Pons (tissue), 1 donor: ENCODE measurements at places on chromosomes 12 and 14.

DNA sequence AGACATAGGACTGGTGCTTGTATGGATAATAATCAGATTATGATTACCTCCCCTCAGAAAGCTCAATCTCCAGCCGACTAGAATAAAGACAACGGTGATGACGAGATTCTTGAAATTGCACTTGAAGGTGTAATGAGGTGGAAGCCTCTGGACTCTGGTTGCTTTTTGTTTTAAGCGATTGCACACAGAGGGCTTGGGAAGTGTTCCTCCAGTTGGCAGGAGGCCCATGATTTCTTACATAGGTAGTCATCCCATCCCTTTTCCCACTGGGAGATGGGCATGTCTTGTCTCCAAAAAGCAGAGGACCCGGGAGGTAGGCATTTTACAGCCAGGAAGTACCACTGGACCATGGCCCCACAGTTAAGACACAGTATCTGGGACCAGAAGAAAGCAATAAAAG is 165.7 kb upstream of the FKBP4 start:
- DNase-seq: no peak

DNA sequence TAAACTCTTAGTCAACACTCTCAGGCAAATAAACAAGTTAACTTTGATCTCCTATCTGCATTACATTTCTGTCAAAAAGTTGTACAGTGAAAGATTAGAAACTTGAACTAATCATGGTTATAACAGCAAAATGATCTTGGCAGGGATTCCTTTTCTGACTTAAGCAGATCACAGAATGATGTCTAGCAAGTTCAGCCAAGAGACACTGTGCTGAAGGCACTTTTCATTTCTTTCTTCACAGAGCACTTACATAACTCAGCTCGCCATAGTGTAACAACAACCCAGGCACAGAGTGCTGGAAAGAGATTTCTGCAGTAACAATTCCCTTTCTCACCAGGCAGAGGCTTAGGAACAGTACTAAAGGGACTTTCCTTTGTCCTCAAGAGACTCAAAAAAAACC is 19.6 kb upstream of the CSRP2 start:
- no peak for DNase-seq

- no peak for DNase-seq
Measured at GRCh38 chr12:83313322-83313721, 626.6 kb downstream of the TMTC2 start.

DNA sequence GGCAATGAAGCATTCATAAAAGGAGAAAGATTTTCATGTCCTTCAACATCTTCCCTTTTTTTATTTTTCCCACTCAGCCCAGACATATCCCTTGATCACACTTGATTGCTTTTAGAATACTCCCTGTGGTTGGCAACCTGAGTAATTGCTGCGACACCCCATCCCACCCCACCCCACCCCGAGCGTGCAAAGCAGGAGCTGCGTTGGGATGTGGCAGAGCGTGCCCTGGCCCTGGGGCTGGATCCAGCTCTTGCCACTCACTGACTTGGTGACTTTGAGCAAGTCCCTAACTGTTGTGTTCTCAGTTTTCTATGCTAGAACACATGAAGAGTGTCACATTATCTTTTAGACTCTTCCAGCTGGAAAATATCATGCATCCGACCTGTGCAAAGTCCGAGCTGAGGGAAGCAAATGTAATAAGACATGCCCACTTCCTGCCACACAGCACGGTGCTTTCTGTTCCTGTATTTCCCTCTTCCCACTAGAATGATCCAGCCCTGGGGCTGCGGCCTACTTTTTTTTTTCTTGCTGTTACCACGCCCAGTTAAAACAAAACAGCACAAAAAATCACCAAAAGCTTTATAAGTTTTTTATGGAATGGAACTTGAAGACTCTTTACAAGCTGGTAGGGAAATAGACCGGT is 4.0 kb downstream of the ASCL4 start:
- DNase-seq: peak; percentile 36

- DNase-seq: no peak
Measured at GRCh38 chr12:41189395-41190251, 1.5 kb downstream of the PDZRN4 start.

DNA sequence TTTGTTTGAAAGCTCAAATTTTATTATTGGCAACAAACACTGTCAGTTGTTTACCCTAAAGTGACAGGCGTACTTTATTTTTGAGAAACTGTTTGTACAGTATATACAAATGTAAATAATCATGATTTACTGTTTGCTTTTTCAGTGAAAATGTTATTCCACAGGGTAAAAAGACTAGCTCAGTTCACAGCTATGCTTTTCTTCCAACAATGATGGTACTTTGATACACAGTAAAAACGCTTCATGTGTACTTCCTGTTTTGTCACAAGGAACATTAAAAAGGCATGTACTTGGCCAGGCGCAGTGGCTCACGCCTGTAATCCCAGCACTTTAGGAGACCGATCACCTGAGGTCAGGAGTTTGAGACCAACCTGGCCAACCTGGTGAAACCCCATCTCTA is 53.7 kb downstream of the MON2 start:
- peak; percentile 42 for DNase-seq

DNA sequence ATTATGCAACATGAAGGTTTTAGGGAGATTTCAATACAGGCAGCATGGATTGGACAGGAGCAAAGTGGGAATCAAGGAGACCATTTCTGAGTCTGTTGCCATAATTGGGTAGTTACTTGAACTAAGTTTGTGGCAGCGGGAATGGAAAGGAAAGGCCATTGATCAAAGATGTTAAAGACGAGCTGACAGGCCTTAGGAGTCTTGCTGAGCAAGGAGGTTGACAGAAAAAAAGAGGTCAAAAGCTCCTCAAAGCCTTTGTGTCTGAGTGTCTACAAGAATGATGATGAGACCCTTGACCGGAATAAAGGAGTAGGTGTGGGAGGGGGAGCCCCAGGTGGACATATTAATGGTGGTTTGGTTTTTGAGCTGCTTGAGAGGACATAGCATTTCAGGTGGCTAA is 9.4 kb downstream of the PLEKHA5 start:
- DNase-seq: no peak

DNA sequence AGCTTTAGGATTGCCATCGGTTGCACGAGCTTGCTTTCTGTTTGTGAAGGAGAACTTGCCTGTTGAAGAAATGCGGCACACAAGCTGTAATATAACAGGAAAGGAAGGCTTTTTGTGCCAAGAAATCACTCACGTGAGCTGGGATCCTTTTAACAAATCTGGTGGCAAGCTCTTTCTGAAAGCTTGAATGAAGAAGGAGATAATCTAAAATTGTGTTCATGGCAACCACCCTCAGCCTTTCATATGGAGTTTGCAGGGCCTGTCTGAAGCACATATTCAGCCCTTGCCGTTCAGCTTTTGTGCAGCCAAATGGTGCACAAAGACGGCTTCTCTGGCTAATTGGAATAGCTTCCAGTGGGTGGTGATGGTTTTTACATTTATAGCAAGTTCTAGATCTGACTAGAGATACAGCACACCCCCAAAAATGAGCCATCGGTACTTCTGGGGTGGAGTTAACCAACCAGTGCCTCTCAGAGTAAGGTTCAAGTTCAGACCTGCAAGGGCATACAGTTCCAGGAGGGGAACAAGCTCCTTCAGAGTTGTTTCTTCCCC is 107.4 kb downstream of the AEBP2 start:
- DNase-seq: peak; percentile 46

DNA sequence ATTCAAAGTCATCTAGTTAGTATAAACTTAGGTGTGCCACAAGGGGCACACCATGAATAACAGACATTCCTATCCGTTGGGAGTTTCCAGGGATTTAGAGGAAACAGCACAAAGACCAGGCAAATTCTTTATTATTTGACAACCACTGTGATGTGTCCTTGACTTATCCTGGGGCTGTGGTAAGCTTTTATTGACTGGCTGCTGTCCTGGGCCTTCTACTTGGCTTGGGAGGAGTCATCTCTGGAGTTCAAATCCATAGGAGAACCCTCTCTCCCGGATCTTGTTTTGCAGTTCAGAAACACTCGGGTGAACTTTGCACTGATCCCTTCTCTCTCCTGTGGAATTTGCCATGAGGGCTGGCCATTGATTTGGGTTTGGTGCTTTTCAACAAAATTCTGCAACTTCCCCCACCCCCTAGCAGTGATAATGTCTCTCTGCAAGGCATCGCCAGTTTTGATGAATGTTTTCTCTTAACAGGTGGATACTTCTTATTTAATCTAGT is 136.3 kb downstream of the ADCK1 start:
- no peak for DNase-seq

DNA sequence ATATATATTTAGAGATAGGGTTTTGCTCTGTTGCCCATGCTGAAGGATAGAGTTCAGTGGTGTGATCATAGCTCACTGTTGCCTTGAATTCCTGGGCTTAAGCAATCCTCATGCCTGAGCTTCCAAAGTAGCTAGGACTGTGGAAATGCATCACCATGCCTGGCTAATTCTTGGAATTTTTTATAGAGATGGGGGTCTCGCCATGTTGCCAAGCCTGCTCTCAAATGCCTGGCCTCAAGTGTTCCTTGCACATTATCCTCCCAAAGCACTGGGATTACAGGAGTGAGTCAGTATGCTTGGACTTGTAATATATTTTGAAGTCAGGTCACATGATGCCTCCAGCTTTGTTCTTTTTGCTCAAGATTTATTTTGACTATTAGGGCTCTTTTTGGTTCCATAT is 178.0 kb downstream of the RPAP3 start:
- DNase-seq: no peak

- DNase-seq: no peak
Measured at GRCh38 chr14:51825926-51826325, 34.5 kb upstream of the GNG2 start.

DNA sequence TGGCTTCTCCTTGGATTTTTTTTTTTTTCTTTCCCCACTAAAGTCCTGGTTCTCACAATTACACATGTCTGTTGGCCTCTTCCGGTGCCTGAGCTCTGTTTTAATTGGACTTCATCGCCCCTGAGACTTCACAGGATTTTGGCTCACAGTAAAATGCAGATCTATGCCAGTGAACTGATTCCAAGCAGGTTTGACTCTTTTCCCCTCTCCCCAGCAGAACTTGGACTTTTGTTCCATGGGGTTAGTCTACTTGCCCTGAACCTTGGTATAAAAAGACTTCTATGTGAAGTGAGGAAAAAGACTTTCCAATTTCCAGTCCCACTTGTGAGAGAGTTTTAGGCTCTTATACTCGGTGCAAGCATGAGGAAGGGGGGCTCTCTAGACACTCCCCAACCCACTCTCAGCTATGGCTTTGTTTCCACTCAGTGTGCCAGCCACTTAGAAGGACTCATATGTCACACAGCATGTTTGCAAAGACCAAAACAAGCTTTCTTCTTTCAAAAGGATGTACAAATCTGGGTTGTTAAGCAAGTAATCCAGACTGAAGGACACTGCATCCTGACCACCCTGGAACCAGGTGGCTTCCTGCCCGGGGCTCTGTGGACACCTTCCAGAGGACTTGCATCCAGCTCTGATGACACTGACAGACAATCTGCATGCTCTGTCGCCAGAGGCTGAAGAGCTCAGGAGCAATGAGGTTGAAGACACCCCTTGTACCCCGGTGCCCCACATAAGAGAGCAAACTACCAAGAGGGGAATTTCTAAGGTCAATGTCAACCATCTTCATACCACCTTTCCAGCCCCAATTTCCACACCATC is 221.9 kb upstream of the EGLN3 start:
- DNase-seq: no peak

- DNase-seq: no peak
Measured at GRCh38 chr14:50312734-50313054, 570 bp downstream of the DMAC2L start.

DNA sequence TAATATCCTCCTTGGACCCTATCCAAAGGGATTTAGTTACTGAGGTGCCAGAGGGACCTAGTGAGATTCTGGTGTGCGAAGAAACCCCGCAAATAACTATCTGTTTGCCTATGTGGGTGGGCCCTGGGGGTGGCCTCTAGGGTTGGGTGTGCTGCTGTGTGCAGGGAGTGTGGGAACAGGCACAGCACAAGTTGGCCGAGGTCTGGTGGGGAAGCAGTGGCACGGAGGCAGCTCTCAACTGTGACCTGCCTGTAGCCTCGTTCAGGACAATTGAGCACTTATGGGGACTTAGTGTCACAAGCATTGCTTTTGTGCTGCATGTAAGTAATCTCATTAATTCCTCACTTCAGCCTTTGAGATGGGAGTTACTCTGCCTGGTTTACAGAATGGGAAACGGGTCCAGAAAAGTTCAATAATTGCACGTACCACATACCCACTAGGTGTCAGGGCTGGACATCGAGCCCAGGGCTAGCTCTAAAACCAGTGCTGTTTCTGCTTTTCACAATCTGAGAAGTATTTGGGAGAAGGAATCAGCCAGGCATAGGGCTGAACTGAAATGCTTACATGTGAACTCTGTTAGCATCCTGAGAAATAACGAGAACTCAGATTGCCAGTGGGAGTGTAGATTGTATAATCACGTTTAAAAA is 58.8 kb downstream of the TECPR2 start:
- DNase-seq: peak; percentile 67

DNA sequence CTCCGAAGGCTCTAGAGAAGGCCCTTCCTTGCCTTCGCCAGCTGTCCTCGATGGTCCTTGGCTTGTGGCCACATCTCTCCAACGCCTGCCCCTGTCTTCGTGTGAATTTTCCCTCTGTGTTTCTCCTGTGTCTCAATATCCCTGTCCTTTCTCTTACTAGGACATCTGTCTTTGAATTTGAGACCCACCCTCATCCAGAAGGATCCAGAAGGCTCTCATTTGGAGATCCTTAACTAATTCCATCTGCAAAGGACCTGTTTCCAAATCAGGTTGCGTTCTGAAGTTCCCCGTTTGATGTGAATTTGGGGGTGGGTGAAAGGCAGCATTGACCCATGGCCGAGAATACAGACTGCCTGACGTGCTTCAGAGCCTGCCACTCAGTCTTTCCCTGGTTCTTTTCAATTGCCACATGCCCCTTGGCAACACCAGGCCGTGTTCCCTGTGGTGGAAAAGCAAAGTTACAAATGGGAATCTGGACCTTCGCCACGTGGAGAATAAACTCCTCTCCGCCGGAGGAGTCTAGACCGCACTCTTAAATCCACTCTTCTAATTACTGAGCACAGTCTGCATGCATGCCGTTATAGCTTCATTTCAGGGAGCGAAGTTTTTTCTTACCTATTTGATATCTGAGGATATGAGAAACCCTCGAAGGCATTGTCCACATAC is 158.8 kb downstream of the TMEM132C start:
- DNase-seq: no peak

DNA sequence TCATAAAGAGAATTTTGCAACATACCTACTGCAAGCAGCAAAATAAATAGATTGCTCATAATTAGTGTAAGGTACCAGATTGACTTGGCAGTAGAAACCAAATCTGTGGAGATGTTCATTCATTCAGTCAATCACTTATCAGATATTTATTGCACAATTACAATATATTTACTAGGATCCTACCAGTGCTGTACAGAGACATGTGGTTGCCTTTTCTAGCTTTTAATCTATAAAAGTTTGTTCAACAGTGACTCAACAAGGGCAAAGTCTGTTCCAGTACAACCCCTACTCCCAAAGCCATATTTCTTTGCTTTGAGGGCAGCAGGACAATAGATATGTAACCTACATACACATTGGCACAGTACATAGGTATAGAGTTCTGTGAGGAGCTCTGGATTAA is 27.3 kb downstream of the ABCD2 start:
- DNase-seq: no peak
